ENCODE measurements at places on chromosomes 13 and 19.

DNA sequence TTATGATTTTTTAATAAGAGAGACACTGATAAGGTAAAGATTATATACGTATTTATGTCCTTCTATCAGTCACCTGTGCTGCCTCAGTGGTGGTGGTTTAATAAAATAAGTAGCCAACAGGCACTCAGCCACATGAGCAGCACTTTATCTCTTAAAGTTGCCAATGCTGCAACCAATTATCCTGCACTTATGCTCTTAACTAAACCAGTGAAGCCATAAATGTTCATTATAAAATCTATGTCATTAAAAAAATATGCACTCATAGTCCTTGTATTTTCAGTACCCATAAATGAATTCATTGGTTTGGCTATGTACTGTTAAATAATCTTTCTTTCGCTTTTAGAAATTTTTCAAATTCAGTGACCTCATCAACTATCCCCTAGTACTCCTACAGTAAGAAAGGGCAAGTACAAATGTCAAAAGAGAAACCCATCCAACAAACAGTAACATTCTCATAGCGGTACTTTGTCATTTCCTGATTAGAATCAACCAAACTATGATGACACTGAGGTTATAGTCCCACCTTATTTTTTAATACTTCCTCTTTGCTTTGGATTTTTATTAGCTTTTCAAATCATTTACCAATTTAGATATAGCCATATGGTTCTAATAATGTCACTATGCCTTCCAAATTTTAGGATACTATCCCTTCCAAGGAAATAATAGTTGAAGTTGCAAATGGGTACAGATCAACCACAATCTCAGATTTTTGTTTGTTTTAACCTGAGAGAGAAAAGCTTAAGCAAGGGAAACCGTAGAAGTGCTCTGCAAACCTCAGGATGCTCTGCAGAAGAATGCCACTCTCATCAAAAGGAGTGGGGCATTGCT, 190.9 kb downstream of the KLF12 start:
- no peak for DNase-seq

GRCh38 chr19:6773323-6773931, 919 bp downstream of the VAV1 start:
- no peak for DNase-seq

- DNase-seq = no peak
Observed at GRCh38 chr13:98033277-98034247, 80.1 kb downstream of the IPO5 start.

GRCh38 chr13:42497798-42498197, 76.2 kb upstream of the TNFSF11 start:
- DNase-seq = no peak
